ENCODE measurements at places on chromosomes 2 and 18.

- no peak for DNase-seq
Measured at GRCh38 chr2:201643216-201643890, at the start of gene TMEM237. TMEM237 (minus strand) TSS chr2:201643503; CDS start chr2:201643400, 103 bp downstream.

DNA sequence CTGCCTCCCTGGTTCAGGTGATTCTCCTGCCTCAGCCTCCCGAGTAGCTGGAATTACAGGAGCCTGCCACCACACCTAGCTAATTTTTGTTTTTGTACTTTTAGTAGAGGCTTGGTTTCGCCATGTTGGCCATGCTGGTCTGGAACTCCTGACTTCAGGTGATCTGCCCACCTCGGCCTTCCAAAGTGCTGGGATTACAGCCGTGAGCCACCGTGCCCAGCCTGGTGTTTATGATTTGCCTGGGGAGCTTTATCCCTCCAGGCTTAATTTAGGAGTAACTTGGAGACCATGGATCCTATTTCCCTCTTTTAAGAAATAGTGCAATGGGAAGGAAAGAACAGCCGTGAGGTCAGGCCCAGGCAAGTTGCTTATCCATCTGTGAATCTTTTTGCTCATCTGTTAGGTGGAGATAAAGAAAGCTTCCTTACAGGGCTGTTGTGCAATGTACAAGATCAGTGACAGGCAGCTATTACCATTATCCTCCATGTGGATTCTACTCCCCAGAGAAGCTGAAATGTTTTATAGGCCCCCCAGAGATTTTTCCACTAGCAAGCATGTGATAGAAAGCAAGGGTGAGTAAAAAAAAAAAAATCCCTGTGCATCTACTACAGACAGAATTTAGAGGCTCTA is 104.9 kb upstream of the MGAT5 start:
- DNase-seq = no peak

GRCh38 chr18:60130284-60130683 is 230.5 kb downstream of the PMAIP1 start:
- DNase-seq = no peak

DNA sequence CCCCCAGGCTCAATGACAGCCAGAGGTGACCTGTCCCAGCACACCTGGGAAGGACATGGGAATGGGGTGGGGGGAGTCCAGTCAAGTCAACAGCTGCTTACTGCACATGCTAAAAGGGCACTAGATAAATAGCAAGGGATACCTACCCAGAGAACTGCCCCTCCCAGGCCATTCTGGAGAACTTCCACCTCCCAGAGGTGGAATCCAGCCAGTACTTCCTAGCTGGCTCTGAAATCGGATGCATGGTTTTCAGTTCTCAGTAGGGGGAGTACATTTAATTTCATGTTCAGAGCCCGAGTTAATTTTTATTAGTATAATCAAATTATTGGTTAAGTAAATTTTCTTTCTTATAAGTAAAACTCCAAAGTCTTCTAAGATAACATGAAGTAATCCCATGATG is 28.9 kb upstream of the ITGA6 start:
- no peak for DNase-seq

GRCh38 chr2:128606837-128607236 is 288.2 kb upstream of the HS6ST1 start:
- DNase-seq = no peak

DNA sequence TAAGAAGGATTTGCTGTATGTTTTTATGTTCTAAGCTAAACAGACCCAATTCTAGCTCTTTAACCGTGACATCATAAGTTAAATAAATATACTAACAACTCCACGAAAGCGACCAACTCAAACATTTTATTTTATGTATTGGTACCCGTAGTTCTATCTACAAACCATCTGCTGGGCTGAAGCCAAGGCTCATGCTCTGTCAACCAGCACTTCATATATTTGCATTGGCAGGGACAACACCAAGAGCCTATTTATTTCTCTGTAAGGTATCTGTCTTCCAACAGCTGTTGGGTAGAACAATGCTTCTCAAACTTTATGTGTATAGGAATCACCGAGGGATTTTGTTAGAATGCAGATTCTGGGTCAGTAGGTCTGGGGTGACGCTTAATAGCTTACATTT is 64.5 kb downstream of the PID1 start:
- DNase-seq = no peak

- no peak for DNase-seq
Measured at GRCh38 chr2:65057054-65057375, 799 bp downstream of the CEP68 start.

DNA sequence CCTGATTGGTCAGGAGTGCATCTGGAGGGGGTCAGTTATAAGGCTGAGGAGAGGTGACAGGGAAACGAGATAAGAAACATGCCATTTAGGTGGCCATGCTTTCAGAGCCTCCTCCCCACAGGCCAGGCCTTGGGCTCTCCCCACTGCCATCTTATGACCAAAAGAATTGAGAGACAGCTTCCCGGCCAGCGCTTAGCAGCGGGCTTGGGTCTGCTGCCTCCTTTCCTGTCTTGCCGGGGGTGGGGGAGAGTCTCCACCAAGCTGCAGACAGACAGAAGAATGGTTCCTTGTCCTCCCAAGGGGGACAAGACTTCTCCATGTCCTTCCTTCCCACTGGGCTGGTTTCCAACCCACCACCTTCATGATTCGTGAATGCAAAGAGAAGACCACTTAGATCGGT is 171.3 kb downstream of the SMAD7 start:
- no peak for DNase-seq

DNA sequence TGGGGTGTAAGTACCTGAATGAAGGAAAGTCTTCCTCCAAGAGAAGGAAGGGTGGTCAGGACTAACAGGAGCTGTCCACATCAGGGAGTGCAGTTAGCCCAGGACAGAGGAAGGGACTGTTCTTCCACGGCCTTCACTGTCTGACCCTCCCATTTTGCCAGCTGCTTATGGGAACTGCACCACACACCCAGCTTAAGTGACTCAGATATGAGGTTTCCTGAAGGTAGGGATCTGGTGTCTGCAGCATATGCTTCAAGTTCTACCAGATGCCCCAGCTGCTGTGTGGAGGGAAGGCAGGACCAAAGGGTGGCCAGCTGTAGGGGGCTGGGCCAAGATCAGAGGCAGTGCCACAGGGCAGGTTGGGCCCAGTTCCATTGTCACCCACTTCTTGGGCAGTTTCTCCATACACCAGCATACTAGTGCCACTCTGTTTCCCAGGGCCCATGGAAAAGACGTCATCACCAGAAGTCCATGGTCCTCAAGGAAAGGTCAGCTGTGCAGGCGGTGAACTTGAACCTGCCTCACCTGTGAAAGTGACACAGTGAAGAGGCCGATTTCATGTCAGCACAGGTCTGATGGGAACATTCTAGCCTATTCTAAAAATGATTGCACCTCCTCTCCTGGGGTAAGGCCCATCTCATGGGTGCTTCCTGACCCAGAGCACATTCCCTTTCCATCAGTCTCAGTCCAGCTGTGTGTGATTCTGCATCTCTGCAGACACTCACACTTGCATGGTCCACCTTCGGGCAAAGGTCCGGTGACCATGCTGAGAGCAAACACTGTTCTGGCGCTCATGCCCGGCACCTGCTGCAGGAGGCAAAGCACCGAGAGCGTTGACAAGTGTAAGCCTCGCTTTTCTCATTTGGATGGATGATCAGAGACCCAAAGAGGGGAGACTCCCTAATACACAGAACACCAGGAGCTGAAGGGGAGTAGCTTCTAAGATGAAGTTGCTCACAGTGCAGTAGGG is 68.0 kb downstream of the ACAA2 start:
- DNase-seq = no peak

DNA sequence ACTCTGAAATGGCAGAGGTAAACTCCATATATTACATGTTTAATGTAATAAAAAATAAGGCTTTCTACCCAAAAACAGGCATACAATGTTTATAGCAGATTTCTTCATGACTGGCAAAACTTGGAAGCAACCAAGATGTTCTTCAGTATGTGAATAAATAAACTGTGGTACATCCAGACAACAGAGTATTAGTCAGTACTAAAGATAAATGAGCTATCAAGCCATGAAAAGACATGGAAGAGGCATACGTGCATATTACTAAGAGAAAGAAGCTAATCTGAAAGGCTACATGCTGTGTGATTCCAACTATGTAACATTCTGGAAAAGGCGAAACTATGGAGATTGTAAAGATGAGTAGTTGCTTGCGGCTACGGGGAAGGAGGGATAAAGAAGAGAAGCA is 97.4 kb downstream of the OSR1 start:
- DNase-seq = no peak

- peak; percentile 8 for DNase-seq
Measured at GRCh38 chr2:17309741-17310339, 208.4 kb downstream of the RAD51AP2 start.

- DNase-seq = no peak
Measured at GRCh38 chr2:62089658-62090057, 106.3 kb upstream of the B3GNT2 start.

GRCh38 chr2:83115606-83116005 is 1343.5 kb downstream of the SUCLG1 start:
- no peak for DNase-seq

DNA sequence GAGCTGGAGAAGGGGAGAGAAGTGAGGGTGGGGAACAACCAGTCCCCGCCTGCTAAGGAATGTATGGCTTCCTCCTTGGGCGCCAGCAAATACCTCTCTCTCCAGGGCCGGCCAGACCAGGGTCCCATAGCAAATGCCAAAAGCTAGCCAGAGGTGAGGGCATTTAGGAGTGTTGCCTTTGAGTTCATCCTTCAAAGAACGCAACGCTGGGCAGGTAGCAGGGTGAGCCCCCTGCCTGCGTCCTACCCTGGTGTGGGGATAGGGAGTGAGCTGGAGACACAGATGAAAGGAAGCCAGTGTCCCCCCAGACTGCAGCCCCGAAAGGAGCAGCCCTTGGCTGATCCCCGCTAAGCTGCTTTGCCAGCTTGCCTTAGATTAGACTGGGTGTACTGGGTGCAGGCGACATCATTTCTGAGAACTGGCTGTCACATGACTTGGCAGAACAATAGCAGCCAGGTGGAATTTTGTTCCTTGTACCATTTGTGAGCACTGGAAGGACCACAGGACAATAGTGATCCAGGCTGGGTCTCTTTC is 40.4 kb downstream of the KLHL29 start:
- DNase-seq = no peak

DNA sequence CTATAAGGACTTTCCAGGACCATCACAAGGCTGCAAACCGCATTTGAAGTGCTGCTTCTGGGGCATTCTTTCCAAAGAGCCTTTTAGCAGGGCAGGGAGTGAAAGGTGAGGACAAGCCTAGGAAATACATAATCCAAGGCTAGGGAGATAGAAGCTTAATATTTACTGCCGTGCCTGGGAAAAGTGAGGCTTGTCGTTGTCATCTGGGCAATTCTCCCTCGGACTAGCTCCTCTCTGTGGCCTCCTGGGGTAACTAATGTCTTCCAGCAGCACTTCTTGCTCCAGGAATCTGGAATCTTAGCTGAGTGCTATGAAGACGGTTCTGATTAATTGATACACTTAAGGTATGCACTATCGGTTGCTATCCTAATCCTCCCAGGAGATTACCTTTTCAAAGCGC is 69.3 kb upstream of the ATL2 start:
- no peak for DNase-seq

GRCh38 chr2:54107903-54108615 is 7.4 kb upstream of the ACYP2 start:
- DNase-seq = no peak

DNA sequence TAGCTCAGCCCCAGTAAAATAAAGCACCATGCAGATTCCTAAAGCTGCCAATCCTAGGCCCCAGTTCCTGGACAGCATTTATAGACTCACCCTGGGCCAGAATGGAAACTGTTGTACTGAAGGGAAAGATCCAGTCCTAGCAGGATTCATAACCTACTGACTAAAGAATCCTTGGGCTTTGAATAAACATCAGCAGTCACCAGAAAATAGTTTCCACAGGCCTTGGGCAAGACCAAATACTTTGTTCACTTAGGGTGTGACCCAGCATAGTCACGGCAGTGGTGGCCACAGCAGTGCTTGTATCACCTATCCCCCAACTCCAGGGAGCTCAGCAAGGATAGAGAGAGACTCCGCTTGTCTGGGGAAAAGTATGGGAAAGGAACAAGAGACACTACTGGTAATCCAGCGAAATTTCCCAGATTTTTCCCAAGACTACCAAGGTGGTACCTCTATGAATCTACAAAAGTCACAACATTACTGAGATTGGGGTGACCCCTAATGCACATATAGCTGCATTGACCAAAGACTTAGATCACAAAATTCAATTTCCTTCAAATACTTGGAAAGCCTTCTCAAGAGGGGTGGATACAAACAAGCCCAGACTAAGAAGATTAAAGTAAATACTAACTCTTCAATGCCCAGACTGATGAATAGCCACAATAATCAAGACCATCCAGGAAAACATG is 748.1 kb upstream of the LRATD1 start:
- DNase-seq = no peak

DNA sequence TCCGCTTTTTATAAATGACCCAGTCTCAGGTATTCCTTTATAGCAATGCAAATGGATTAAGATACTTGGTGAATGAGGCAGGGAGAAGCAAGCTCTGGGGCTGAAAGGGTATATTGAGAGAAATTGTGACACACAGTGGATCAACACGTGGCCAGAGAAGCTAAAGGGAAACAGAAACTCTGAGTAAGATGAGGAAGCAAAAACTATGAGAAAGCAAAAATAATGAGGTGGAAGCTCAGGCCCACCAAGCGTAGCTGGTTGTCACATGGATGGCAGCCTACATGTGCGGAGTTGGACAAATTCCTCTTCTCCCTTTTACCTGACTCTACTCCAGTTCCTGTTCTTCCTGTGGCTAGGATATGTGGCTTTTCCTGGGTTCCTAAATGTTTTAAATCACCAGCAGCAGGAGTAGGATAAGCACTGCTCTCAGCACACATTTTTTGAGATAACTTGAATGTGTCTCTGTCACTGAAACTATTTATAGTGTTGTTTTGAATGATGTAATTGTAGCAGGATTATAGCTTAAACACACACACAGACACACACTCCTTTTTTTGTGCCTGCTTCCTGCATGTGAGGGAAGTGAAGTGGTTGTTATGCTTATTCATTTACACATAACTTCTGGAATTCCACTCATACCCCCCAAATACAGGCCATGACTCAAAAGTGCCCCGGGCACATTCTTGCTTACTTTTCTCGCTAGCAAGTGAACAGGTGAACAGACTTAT is 30.1 kb upstream of the EPC2 start:
- DNase-seq = no peak

DNA sequence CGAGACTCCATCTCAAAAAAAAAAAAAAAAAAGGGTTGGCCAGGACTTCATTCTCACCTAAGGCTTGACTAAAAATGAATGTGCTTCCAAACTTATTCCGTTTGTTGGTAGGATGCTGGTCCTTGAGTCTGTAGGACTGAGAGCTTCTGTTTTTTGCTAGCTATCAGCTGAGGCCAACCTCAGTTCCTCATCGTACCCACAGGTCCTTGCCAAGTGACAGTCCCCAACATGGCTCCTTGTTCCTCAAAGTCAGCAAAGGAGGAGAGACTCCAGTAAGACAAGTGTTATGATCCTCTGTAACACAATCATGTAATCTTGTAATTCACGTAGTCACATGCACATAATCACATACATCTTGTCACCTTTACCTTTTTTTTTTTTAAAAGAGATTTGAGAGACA is 37.0 kb downstream of the HAUS1 start:
- DNase-seq = no peak

DNA sequence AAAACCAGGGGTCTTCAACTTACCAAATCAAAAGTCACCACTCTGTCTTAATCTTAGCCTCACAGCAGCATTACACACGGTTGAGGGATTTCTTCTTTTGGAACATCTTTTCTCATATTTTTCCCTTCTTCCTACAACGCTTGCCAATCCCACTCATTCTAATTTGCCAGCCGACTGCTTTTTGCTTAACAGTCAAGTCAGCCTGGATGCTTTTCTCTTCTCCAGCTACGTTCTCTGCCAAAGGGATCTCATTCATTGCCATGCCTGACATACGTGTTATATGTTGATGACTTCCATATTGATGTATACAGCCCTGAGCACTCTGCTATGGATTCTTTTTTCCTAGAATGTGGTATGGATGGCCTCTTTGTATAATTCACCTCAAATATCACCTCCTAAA is 37.3 kb downstream of the CDH19 start:
- no peak for DNase-seq

Measured in hematopoietic multipotent progenitor cell treated with erythropoietin and hydrocortisone succinate and interleukin-3 and kit ligand, for 15 days (in vitro differentiated cells).